8988T (cell line): ENCODE measurements at places on chromosomes 4 and X.

GRCh38 chr4:14018191-14018853 is 390.8 kb upstream of the BOD1L1 start:
- no peak for DNase-seq

DNA sequence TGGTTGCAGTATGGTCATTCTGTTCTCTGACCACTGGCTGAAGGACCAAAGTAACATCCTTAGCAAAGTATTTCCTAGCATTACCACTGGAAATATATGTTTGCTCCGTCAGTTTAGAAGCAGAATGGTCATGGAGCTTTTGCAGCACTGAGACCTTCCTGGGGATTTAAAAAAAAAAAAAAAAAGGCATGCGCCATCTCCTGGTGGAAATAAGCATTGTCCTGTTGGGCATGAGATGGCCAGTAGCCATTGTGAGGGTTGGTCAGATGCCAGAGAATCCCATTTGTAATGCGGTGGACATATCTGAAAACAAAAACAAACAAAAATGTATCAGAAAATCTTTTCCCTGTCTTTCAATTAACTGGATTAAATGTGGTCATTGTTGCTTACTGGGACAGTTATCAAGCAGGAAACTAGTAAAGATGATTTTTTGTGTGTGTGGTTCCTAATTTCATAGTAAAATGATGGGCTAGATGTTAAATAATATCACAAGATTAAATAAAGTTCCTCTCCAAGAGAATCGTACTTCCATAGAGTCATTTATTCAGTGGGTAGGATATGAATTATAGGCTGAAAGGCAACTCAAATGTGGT is 139.6 kb downstream of the SOWAHB start:
- DNase-seq: no peak

DNA sequence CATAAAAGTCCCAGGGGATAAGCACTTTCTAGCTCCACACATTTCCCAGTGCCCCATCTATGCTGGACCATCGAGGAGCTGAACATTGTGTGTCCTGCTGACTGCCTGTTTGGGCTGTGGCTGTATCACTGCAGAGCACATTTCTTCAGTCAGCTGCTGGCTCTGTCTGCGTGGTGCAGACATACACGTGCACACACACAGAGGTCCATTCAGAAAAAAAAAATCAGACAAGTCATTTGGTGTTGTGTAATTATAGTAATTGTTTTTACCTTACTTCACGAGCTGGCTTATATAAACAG is 1.1 kb upstream of the PDLIM3 start:
- no peak for DNase-seq

- DNase-seq: no peak
Observed at GRCh38 chrX:100750883-100751282, 19.0 kb upstream of the SYTL4 start.

- DNase-seq: no peak
Observed at GRCh38 chr4:103915224-103915869, 195.6 kb upstream of the TACR3 start.

DNA sequence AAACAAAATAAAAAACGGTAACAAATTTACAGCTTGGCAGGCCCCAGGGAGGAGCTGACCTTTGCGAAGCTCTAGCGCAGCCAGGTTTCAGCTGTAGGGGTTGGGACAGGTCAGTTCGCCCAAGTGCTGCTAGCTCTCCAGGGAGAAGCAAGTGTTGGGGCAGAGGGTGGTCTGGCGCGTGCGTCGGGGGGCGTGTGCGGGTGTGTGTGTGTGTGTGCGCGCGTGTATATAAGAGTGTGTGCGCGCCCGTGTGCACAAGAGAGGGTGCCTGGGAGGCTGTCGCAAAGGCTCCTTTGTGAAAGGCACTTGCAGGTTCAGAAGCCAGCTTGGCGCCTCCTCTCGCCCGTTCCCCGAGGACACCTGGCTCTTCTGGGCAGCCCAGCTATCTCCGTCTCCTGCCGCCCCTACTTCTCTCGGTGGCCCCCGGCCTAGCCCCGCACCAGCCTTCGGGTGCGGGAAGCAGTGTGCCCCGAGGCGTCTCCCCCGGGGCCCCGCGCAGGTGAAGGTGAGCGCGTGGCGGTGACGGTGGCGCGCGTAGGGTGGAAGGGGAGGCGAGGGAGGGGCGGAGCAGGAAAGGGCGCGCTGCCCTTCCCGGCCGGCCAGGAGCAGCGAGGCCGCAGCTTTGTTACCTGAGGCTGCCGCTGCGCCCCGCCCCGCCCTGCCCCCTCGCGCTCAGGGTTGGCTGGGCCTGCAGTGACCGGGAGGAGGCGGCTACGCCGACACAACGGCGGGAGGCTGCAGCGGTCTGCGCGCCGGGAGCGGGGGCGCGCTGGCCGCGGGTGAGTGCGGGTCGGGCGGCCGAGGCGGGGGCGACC is at the start of gene FHDC1:
Gene FHDC1, plus strand, starts transcription at position 693 of the 815 bp plus-strand sequence. CDS start 6,735 bp downstream, outside the sequence.
- DNase-seq: peak; percentile 32

- DNase-seq: no peak
Observed at GRCh38 chrX:16845686-16846085, 24.5 kb downstream of the RBBP7 start.

DNA sequence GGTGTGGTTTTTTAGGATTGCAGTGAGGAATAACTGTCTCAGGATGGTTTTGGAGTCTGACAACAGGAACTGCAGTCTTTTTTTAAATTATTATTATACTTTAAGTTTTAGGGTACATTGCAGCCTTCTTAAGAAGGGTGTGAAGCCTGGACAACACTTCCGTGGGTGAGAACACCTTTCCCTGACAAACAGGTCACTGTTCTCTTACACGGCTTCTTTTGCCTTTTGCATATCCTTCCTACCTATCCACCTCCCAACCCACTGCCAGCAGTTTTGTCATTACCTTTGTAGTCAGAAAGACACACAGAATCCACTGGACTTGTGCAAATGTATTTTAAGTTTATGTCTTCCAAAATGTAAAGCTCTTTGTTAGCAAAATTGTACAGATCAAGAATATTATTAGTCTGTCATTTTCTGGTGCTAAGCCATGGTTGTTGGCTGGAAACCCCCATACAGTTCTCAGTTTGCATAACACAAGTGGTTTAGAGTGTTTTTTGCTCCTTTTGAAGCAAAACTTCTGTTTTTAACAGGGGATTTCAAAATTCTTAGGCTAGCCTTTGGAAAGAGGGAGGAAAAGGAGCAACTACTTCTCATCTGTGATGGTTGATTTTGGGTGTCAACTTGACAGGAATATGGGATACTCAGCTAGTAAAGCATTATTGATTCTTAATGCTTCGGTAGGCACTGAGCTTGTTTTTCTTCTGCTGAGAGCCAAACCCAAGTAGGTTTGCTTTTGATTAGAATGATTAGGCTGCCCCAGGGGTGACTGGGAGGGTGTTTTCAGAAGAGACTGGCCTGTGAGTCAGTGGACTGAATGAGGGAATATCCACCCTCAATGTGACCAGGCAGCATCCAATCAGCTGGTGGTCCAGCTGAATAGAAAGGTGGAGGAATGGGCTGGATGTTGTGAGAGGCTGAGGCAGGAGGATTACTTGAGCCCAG is 29.4 kb upstream of the KLHL2 start:
- DNase-seq: no peak

GRCh38 chrX:48703642-48704481 is 7.3 kb downstream of the SUV39H1 start:
- no peak for DNase-seq

- no peak for DNase-seq
Observed at GRCh38 chrX:125532411-125533089, 212.9 kb downstream of the TEX13C start.

GRCh38 chr4:33302321-33302720 is 2582.2 kb downstream of the PCDH7 start:
- no peak for DNase-seq

GRCh38 chr4:110823251-110823650 is 200.4 kb upstream of the PITX2 start:
- DNase-seq: no peak
